NB4 (cell line): ENCODE measurements at places on chromosomes 4 and X.

DNA sequence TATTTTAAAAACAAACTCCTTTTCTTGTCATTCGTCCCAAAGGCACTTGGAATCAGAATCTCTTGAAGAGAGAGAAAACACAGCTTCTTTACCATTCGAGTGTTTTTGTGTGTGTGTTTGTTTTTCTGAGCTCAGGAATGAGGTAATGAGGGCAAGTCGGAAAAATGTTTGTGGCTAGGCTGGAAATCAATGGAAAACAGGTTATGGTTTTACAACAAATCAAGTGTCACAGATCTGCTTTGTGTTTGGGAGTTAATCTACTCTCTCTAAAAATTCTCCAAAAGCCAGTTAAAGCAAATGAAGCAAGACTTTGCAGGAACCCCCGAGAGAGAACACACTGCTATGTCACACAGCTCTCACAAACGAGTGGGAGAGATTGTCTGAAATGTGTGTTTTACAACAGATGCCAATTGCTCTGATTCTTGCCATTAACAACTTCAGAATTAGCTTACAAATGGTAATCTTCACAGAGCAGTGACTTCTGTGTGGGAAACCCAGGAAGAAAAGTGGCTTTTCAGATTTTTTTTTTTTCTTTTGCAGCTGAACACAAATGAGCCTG lies 264.1 kb downstream of the CBLL2 start:
- DNase-seq, result no peak

- DNase-seq, result no peak
Measured at GRCh38 chr4:176065435-176066291, at the start of gene WDR17. WDR17 (plus strand) TSS chr4:176065841; CDS start chr4:176111581, 45,740 bp downstream.

DNA sequence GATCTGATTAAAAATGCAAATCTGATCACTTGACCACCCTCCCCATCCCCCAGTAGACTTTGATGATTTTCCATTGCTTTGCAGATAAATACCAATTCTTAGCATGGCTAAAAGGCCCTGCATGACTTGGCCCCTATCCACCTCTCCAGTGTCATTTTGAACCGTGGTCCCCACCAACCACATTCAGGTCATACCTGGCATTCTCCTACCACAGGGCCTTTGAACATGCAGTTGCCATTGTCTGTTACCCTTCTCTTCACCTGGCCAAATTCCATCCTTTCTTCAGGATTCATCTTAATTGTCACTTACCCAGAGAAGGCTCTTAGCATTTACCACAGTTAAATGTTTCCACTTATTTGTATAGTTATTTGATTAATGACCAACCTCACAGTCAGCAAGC lies 36.9 kb upstream of the RELL1 start:
- DNase-seq, result no peak

- DNase-seq, result no peak
Measured at GRCh38 chr4:140633124-140633523, 64.4 kb upstream of the UCP1 start.

DNA sequence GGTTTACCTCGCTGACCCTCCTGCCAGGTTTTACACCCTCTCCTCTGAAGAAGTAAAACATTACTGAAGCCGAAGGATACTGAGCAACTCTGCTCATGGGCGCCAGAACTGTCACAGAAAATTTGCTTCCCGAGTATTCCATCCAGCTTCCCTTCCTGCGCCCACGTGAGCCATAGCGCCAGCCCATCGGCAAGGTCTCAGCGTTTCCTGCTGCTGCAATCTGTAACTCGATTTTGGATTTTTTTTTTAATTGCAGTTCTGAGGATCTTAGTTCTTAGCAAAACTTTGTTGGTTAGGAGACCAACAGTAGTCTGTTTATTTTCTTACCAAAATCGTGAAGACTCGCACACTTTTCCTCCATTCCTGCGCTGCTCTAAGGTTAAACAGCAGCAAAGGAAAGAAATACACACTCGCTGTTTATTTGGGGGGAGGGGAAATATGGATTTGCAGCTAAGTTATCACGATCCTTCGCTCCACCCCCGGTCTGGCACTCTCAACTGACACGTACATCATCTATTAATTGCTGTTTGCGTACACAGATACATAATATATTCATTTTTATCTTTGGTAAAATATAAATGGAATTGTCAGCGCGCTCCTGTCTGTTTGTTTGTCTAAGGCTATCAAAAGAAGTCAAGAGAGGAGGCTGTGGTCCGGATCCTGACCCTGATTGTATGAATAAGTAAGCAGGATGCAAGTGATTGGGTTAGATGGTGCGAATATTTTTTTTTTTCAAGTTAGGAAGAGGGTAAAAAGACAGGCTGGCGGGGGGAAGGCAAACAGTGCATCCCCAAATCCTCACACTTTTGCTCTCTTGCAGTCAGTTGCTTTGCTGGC lies at the start of gene TLL1:
Gene TLL1, plus strand, starts transcription at position 777 of the 837 bp plus-strand sequence. CDS start 668 bp downstream, outside the sequence.
- no peak for DNase-seq

DNA sequence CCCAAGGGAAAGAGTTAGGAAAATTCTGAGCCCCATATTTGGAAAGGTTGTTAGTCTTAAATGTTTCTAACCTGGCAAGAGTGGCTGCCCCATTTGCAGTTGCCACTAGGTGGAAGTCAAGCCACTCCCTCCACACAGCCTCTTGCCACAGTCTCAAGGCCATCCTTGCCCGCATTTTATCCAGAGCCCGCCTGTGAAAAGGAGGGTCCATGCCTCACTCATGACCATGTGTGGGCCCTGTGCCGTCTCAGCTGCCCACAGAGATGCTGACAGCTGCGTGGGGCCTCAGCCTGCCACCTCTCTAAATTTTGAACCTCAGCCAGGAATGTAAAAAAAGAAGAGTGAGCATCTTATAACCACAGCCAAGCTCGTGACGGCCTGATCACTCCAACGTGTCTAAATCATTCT lies 201.5 kb upstream of the FAM241A start:
- peak; percentile 58 for DNase-seq

DNA sequence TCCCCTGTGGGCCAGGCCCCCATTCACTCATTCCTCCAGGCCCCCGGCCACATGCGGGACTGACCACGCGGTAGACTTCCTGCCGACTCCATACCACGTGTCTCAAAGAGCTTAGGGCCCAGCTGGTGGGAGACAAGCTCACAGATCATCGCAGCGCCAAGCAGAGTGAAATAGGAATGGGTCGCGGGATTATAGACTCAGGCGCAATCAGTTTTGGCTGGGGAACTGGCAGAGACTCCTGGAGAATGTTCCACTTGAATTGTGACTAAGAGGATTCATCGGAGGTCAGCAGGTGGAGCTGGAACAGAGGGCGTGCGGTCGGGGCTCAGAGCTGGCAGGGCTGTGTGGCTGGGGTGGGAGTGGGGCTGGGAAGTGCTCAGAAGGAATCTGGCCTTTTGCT lies 15.6 kb downstream of the ATP2B3 start:
- no peak for DNase-seq

GRCh38 chr4:2068198-2068470 lies 9.0 kb downstream of the NAT8L start:
- DNase-seq, result no peak

DNA sequence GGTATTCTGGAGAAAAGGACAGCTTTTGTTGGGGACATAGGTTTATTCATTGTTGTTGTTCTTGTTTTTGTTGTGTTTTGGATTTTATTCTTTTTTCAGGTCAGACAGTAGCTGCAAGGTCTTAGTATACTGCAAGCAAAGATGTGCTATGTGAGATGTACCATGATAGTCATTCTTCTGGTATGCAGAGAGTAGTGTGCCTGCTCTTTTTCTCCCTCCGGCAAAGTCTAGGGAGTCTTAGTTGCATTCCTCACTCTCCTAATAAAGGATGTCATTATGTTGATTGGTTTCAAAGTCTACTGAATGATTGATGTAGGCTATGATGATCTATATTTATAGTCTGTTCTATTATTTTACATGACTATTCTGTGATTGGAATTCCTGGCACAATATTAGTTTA lies 119.9 kb upstream of the POF1B start:
- no peak for DNase-seq

DNA sequence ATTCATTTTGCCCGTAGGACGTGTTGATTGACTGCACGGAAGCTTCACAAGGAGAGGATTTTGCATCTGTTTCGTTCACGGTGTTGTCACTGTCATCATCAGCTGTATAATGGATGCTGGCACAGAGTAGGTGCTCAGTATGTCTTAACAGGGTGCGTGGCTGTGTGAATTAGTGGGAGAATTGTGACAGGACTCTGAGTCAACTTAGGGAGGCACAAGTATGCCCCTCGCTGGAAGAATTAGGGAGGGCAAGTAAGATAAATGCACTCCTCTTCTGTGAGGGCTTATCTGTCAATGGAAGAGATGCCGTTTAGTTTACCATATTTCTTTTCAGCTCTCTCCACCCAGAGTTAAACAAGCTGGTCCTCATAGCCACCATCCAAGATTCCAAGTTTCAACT lies 107.2 kb downstream of the TRIML1 start:
- peak; percentile 4 for DNase-seq

DNA sequence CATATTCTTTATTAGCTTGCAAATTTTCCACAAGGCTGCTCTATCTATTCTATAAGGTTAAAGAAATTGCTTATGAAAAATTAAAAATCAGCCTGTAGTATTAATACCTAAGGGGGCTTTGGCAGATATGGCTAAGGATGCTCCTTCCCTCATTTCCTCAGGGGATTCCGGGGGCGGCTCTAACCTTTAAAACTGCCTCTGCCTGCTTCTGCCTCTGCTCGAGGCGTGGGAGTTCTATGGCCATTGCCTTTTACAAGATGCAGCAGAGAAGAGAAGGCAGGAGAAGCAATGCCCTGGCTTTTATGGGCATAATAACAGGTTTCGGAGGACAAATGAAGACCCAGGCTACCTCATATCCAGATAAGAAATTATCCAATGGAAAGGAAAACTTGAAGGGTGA lies 8.6 kb upstream of the CDKN2AIP start:
- DNase-seq, result no peak

GRCh38 chr4:1012034-1012739 lies 761 bp downstream of the FGFRL1 start:
- DNase-seq, result peak; percentile 67

- no peak for DNase-seq
Measured at GRCh38 chr4:144178414-144178813, 37.9 kb upstream of the GYPA start.

- no peak for DNase-seq
Measured at GRCh38 chr4:74266081-74266480, 42.2 kb upstream of the EPGN start.

- peak; percentile 60 for DNase-seq
Measured at GRCh38 chrX:9312922-9313867, 151.7 kb upstream of the TBL1X start.

- DNase-seq, result peak; percentile 17
Measured at GRCh38 chr4:7798178-7798995, 141.3 kb downstream of the AFAP1 start.
